ENCODE measurements at places on chromosomes 12 and 14.

- DNase-seq: no peak
Measured at GRCh38 chr14:100692859-100693558, 33.7 kb upstream of the DLK1 start.

GRCh38 chr14:68894802-68895703 lies 84.0 kb downstream of the ACTN1 start:
- no peak for DNase-seq

GRCh38 chr12:26469421-26470180 lies 274.2 kb downstream of the SSPN start:
- no peak for DNase-seq

DNA sequence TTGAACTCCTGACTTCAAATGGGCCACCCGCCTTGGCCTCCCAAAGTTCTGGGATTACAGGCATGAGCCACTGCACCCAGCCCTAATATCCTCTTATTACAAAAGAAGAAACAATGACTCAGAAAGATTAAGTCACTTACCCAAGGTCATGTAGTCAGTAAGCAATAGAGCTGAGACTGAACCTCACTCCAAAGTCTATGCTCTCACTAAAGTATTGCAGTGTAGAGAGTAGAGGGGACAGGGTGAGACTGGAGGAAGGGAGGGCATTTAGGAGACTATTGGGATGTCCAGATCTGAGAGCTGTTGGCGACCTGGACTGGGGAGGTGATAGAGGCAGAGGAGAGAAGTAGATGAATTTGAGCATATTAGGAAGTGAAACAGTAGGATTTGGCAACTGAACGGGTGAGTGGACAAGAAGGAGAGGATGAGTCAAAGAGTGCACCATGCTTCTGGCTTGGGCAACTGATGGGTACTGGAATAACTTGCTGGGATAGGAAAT lies 11.8 kb downstream of the P2RX7 start:
- DNase-seq: no peak

GRCh38 chr14:105197211-105197641 lies 16.1 kb upstream of the NUDT14 start:
- DNase-seq: no peak

- DNase-seq: no peak
Measured at GRCh38 chr12:28583701-28584261, 393.5 kb downstream of the CCDC91 start.

- DNase-seq: no peak
Measured at GRCh38 chr12:1529862-1530591, 64.4 kb downstream of the FBXL14 start.

- DNase-seq: no peak
Measured at GRCh38 chr12:40870981-40871380, 178.7 kb downstream of the CNTN1 start.

GRCh38 chr14:76698631-76699030 lies 62.6 kb upstream of the VASH1 start:
- DNase-seq: no peak

DNA sequence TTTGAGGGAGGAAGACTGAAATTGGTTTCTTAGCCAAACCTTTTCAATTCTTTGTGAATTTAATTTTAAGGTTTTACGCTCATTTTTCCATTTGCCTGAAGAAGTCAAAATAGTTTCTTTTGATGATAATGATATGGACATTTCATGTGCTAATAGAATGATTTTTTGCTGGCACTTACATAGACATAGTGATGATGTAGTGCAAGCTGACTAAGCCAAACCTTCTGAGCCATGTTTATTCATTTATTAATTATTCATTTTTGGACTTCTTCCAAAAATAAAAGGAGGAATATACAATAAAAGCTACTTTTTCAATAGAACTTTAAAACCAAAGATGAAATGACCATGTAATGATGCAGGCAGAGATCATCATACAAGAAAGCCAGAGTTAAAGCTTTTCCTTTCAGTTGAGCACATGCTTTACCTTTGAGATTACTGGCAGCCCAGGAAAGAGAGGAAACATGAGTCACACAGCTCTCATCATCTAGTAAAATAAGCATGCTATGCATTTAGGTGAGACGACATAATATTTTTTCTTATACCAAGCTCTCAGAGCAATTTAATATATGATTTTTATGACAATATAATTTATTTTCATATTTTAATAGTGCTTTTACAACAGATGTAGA lies 24.8 kb downstream of the KCNA1 start:
- no peak for DNase-seq

- DNase-seq: no peak
Measured at GRCh38 chr12:52141306-52141705, 50.5 kb downstream of the KRT80 start.
